ENCODE measurements at places on chromosomes 11 and 22. TPM values are rescaled to one million over a fixed set of nuclear protein-coding genes. Genes with fewer than 3 reads are reported as not detected.

GRCh38 chr22:26448941-26449340 is 19.9 kb downstream of the ASPHD2 start:
- peaks cover 38% of the 10 kb centered on the region for H3K36me3 ChIP-seq
- DNase-seq, result no peak
- H3K4me3 ChIP-seq, result no peak overlapping the region
- no peak overlapping the region for H3K27ac ChIP-seq

GRCh38 chr11:130418210-130418609 is 10.2 kb downstream of the ADAMTS8 start:
- no peaks in the 10 kb centered on the region for H3K36me3 ChIP-seq
- DNase-seq, result no peak
- no peaks in the 10 kb centered on the region for H3K27me3 ChIP-seq
- peaks cover 31% of the 10 kb centered on the region for H3K4me1 ChIP-seq

GRCh38 chr11:18671246-18671645 is 27.3 kb upstream of the TMEM86A start:
- no peaks in the 10 kb centered on the region for H3K27me3 ChIP-seq
- no peaks in the 10 kb centered on the region for H3K4me1 ChIP-seq
- no peak overlapping the region for H3K27ac ChIP-seq
- no peaks in the 10 kb centered on the region for H3K36me3 ChIP-seq
- H3K4me3 ChIP-seq, result no peak overlapping the region

GRCh38 chr11:121800731-121801393 is 315.2 kb downstream of the BLID start:
- H3K27me3 ChIP-seq, result no peaks in the 10 kb centered on the region
- no peak overlapping the region for H3K4me3 ChIP-seq
- no peaks in the 10 kb centered on the region for H3K36me3 ChIP-seq
- H3K27ac ChIP-seq, result no peak overlapping the region
- H3K4me1 ChIP-seq, result no peaks in the 10 kb centered on the region

DNA sequence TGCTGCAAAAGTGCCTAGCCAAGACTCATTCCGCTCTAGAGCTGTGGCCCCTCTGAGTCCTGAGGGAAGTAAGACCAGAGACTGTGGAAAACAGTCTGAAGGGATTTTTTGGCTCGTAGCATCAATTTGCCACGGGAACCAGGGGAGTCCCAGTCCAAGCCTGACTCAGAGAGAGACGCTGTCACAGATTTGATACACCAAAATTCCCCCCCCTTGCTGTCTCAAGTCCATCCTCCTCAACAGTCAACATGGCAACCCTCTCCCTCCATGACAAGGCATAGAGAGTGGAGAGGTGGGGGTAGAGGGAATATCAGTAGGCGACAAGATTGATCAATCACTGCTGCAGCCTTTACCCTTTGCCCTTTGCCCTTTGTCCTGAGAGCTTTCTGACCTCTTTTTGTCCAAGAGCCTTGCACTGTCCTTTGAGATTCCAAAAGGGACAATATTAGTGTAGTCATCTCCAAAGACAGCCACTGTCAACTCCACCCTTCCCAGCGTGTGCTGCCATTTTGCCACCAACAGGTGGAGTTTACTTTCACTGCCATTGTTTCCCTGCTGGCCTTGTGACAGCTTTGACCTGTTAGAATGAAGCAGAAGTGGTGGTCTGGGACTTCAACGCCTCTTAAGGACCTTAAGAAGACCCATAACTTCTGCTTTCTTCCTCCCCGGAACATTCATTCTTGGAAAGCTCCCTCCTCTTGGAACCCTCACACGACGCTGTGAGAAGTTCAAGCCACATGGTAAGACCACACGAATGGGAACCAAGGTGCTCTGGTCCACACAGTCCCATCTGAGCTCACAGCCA is 7.3 kb downstream of the SLC15A3 start:
- H3K36me3 ChIP-seq, result peaks cover 75% of the 10 kb centered on the region
- H3K4me1 ChIP-seq, result peaks cover 34% of the 10 kb centered on the region
- no peaks in the 10 kb centered on the region for H3K27me3 ChIP-seq
- no peak overlapping the region for H3K27ac ChIP-seq
- H3K4me3 ChIP-seq, result no peak overlapping the region

GRCh38 chr11:10348650-10349280 is 43.9 kb downstream of the ADM start:
- no peak overlapping the region for H3K4me3 ChIP-seq
- DNase-seq, result no peak
- H3K36me3 ChIP-seq, result no peaks in the 10 kb centered on the region
- H3K27ac ChIP-seq, result no peak overlapping the region
- peaks cover 16% of the 10 kb centered on the region for H3K4me1 ChIP-seq

GRCh38 chr22:25025491-25026400 is 73.2 kb downstream of the KIAA1671 start:
- peak overlapping the region; percentile 62 for H3K27ac ChIP-seq
- no peak for DNase-seq
- H3K36me3 ChIP-seq, result no peaks in the 10 kb centered on the region

DNA sequence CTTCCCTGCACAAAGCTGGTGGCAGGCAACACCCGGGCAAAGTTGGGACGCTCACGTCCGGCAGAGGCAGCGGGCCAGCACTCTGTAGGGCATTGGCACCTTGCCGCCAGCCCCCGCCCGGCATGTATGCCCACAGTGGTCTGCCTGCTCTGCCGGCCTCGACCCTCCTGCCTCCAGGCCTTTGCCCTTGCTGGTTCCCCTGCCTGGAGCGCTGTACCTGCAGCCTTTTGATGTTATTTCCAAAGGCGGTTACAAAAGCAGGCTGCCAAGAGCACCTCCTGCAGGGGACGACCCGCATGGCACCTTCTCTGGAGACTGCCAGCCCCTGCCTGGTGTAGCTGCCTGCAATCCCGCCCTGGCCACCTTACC is 56.5 kb upstream of the SHISAL1 start:
- peaks cover 4% of the 10 kb centered on the region for H3K27me3 ChIP-seq
- no peak overlapping the region for H3K27ac ChIP-seq
- no peak overlapping the region for H3K4me3 ChIP-seq
- no peaks in the 10 kb centered on the region for H3K36me3 ChIP-seq
- H3K4me1 ChIP-seq, result peaks cover under 1% of the 10 kb centered on the region

DNA sequence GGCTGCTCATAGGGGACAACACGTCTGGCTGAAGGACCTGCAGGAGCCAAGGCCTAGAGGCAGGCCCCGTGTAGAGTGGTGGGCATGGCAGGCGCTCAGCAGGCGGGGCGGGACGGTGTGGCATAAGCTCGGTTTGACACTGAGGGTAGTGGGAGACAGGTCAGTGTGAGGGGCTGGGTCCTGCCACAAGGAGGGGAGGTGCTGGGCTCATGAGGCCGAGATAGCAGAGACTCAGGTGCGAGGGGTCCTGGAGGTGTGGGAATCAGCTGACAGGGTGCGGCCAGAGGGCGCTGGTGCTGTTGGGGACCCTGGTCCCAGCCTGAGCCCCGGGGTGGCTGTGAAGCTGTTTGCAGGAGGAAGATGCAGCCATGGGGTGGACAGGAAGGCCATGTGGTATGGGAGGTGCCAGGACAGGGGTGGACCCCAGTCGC is 6.7 kb downstream of the SLC22A12 start:
- no peaks in the 10 kb centered on the region for H3K27me3 ChIP-seq
- no peak overlapping the region for H3K27ac ChIP-seq
- no peak overlapping the region for H3K4me3 ChIP-seq
- H3K36me3 ChIP-seq, result no peaks in the 10 kb centered on the region
- peak; percentile 37 for DNase-seq
- H3K4me1 ChIP-seq, result no peaks in the 10 kb centered on the region

GRCh38 chr11:94948070-94948617 is 25.2 kb downstream of the CWC15 start:
- no peaks in the 10 kb centered on the region for H3K27me3 ChIP-seq
- H3K36me3 ChIP-seq, result no peaks in the 10 kb centered on the region
- no peak for DNase-seq
- H3K4me3 ChIP-seq, result no peak overlapping the region
- H3K4me1 ChIP-seq, result no peaks in the 10 kb centered on the region

GRCh38 chr11:95599959-95600586 is 189.5 kb downstream of the FAM76B start:
- no peak overlapping the region for H3K4me3 ChIP-seq
- no peaks in the 10 kb centered on the region for H3K4me1 ChIP-seq
- H3K27me3 ChIP-seq, result no peaks in the 10 kb centered on the region
- H3K36me3 ChIP-seq, result no peaks in the 10 kb centered on the region
- no peak for DNase-seq

GRCh38 chr22:29152045-29152953 is 53.4 kb upstream of the EMID1 start:
- H3K36me3 ChIP-seq, result no peaks in the 10 kb centered on the region
- H3K27ac ChIP-seq, result peak overlapping the region; percentile 76
- peaks cover 42% of the 10 kb centered on the region for H3K4me1 ChIP-seq
- H3K27me3 ChIP-seq, result no peaks in the 10 kb centered on the region
- no peak for DNase-seq
- H3K4me3 ChIP-seq, result peak overlapping the region; percentile 19

- H3K27ac ChIP-seq, result no peak overlapping the region
- no peaks in the 10 kb centered on the region for H3K4me1 ChIP-seq
- peaks cover 60% of the 10 kb centered on the region for H3K36me3 ChIP-seq
- no peak overlapping the region for H3K4me3 ChIP-seq
Observed at GRCh38 chr22:22318723-22319465, 74.3 kb downstream of the VPREB1 start.

- no peaks in the 10 kb centered on the region for H3K36me3 ChIP-seq
- DNase-seq, result peak; percentile 10
- peaks cover 10% of the 10 kb centered on the region for H3K4me1 ChIP-seq
- H3K27ac ChIP-seq, result no peak overlapping the region
- peaks cover 44% of the 10 kb centered on the region for H3K27me3 ChIP-seq
- H3K4me3 ChIP-seq, result no peak overlapping the region
Observed at GRCh38 chr22:49674479-49675050, 153.1 kb downstream of the BRD1 start.

GRCh38 chr22:33680632-33681031 is 239.6 kb downstream of the LARGE1 start:
- DNase-seq, result no peak
- no peak overlapping the region for H3K4me3 ChIP-seq
- no peaks in the 10 kb centered on the region for H3K4me1 ChIP-seq
- no peaks in the 10 kb centered on the region for H3K36me3 ChIP-seq

DNA sequence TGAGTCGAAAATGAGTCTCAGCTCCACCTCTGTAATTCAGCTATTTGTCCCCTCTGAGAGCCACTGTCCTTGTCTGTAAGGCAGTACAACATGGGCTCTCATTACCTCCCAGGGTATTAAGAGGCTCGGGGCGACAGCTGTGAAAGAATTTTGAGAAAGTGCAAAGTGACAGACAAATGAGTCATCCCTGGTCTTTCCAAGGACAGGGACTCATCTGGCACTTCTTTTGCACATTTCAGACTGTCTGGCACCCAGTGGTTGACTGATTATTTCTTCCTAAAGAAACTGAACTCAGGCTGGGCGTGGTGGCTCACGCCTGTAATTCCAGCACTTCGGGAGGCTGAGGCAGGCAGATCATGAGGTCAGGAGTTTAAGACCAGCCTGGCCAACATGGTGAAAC is 62.1 kb upstream of the ARFGAP3 start:
- H3K27ac ChIP-seq, result no peak overlapping the region
- peaks cover 53% of the 10 kb centered on the region for H3K4me1 ChIP-seq
- DNase-seq, result no peak
- H3K27me3 ChIP-seq, result no peaks in the 10 kb centered on the region
- no peaks in the 10 kb centered on the region for H3K36me3 ChIP-seq

GRCh38 chr11:127334466-127334865 is 333.9 kb upstream of the KIRREL3 start:
- no peaks in the 10 kb centered on the region for H3K4me1 ChIP-seq
- no peak overlapping the region for H3K4me3 ChIP-seq
- no peak for DNase-seq

- no peak overlapping the region for H3K27ac ChIP-seq
- no peaks in the 10 kb centered on the region for H3K36me3 ChIP-seq
- peaks cover 46% of the 10 kb centered on the region for H3K4me1 ChIP-seq
- no peak for DNase-seq
- H3K4me3 ChIP-seq, result no peak overlapping the region
Observed at GRCh38 chr11:48001438-48002021, 21.2 kb downstream of the PTPRJ start.

GRCh38 chr11:130469181-130469580 is 20.7 kb downstream of the ADAMTS15 start:
- no peaks in the 10 kb centered on the region for H3K27me3 ChIP-seq
- H3K4me1 ChIP-seq, result no peaks in the 10 kb centered on the region
- DNase-seq, result no peak
- no peak overlapping the region for H3K27ac ChIP-seq
- H3K36me3 ChIP-seq, result peaks cover 61% of the 10 kb centered on the region
- H3K4me3 ChIP-seq, result no peak overlapping the region

DNA sequence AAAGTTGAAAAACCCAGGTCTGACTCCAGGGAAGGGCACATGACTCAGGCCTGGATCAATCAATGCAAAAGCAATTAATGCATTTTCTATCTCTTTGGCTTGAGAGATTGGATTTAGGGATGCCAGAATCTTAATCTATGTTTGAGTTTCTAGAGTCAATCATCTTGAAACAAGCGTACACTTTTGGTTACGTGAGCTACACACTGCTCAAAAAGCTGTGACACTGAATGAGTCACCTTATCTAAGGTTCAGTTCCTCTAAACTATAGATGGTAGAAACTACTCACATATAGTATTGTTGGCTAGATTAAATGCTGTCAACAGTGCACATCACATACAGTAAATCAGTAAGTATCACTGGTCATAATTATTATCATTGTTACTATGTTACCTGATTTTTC is 24.2 kb downstream of the MRE11 start:
- DNase-seq, result no peak
- peaks cover 59% of the 10 kb centered on the region for H3K36me3 ChIP-seq
- no peak overlapping the region for H3K4me3 ChIP-seq

- H3K4me1 ChIP-seq, result peaks cover 12% of the 10 kb centered on the region
- no peak overlapping the region for H3K27ac ChIP-seq
- H3K36me3 ChIP-seq, result no peaks in the 10 kb centered on the region
- no peaks in the 10 kb centered on the region for H3K27me3 ChIP-seq
- no peak overlapping the region for H3K4me3 ChIP-seq
Observed at GRCh38 chr11:125224391-125225021, 60.0 kb downstream of the PKNOX2 start.

DNA sequence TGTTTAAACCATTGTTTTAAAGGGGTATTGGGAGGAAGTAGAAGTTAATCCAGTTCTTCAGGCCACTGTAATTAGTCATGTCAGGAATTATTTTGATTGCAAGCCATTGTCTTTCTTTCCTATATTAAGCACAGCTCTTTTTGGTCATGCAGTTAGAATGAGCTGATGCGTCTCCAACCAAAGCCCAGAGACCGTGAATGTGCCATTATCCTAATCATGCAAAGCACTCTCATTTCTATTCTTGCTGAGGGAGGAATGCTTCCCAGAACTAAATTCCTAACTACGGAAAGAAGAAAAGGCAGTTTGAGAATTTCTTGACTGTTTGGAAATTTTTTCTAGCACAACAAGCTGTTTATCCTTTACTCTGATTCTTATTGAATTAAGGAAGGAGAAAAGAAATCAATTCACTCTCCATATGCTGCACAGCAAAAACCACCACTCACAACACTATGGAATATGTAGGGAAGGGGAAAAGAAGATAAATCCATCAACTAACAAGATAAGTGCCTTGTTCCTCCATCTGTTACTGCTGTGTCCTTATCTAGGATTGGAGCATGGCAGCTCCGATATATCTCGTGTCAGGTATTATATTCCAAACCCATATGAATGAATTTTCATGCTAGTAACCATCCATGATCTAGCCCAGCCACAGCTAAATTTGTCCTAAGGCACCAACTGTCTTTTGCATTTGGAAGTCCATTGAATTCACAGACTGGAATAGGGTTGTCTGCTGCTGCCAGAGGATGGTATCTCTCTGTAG is 70.8 kb downstream of the NTM start:
- no peaks in the 10 kb centered on the region for H3K36me3 ChIP-seq
- no peak overlapping the region for H3K4me3 ChIP-seq
- H3K27me3 ChIP-seq, result no peaks in the 10 kb centered on the region
- no peak for DNase-seq
- H3K4me1 ChIP-seq, result no peaks in the 10 kb centered on the region

Gene MMP11
- 1.9 TPM for total RNA-seq

Gene CASP5
- total RNA-seq, result 5.8 TPM

Gene MYOD1
- not detected for total RNA-seq

Gene HEPHL1
- total RNA-seq, result not detected

Gene FAM111B
- 1.1 TPM for total RNA-seq

Gene FZD4
- 51.1 TPM for total RNA-seq
